ENCODE measurements at places on chromosomes 5 and 9.

- no peak for DNase-seq
Observed at GRCh38 chr9:18393340-18394130, 80.4 kb upstream of the ADAMTSL1 start.

- no peak for DNase-seq
Observed at GRCh38 chr9:133641396-133641655, 5.2 kb downstream of the DBH start.

- DNase-seq: no peak
Observed at GRCh38 chr5:83157163-83157562, 79.8 kb downstream of the XRCC4 start.

- no peak for DNase-seq
Observed at GRCh38 chr9:88659126-88659525, 124.1 kb downstream of the NXNL2 start.

- no peak for DNase-seq
Observed at GRCh38 chr5:29382780-29383179, 1810.7 kb upstream of the CDH6 start.

- no peak for DNase-seq
Observed at GRCh38 chr9:99285965-99286364, 63.9 kb downstream of the SEC61B start.

DNA sequence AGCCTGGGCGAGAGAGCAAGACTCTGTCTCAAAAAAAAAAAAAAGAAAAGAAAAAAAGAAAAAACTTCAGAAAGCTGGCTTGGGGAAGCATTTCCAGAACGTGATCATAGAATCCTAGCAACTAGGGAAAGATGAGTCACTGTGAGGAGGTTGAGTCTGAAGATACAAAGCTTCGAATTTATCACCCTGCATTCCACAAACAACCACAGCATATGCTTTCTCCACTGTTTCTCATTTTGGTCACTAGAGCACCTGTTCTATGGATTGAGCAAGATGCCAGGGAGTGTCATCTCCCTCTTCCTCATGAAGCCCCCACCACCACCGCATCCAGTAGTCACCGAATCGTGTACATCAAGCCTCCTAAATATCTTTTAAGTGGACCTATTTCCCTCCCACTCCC is 37.9 kb downstream of the SEMA5A start:
- DNase-seq: no peak

All from CD4-positive, CD25-positive, alpha-beta regulatory T cell (primary cell).